NCI-H460 (cell line): ENCODE measurements at places on chromosomes 5 and 9.

- DNase-seq: no peak
Measured at GRCh38 chr5:74266836-74267235, 373.7 kb downstream of the ENC1 start.

DNA sequence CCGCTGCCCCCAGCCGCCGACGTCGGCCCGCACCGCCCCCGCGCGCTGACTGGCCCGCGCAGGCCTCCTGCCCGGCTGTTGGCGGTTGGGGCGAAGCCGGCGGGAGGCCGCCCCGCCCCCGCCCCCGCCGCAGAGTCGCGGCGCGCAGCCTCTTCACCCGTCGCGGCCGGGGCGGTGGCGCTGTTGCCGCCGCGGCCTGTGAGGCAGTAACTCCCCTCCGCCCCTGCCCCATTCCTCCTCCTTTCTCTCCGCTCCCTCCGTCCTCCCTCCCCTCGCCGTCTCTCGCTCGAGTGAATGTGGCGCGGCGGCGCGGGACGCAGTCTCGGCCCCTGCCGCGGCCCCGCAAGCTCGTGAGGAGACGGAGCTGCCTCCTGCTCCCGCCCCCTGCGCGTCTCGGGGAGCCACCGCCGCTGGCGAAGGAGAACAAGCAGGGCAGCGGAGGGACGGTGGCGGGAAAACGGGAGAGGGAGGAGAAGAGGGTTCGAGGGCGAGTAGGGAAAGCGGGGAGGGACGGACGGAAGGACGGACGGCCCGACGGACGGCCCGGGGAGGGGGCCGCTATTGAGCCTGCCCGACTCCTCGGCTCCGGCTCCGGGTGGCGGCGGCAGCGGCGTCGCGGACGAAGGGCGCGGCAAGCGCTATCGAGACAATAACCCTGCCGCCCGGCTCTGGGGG is 637 bp upstream of the ERBIN start:
- DNase-seq: peak; percentile 74

DNA sequence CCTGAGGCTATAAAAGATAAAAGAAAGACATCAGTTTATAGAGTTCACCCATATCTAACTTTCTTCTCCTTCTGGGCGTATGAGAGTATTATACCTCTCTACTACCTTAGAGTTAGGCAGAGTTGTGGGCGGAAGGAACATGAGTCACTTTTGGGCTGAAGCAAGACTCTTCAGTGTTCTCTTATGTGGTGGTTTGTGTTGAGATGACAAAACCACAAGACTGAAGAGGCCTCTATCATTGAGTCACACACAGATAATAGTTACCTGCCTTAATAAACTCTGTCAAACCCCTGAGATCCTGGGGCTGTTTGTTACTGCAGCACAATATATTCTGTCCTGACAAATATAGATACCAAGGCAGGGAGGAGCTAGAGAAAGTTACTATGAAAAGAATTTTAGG is 184.2 kb downstream of the EFNA5 start:
- DNase-seq: no peak

DNA sequence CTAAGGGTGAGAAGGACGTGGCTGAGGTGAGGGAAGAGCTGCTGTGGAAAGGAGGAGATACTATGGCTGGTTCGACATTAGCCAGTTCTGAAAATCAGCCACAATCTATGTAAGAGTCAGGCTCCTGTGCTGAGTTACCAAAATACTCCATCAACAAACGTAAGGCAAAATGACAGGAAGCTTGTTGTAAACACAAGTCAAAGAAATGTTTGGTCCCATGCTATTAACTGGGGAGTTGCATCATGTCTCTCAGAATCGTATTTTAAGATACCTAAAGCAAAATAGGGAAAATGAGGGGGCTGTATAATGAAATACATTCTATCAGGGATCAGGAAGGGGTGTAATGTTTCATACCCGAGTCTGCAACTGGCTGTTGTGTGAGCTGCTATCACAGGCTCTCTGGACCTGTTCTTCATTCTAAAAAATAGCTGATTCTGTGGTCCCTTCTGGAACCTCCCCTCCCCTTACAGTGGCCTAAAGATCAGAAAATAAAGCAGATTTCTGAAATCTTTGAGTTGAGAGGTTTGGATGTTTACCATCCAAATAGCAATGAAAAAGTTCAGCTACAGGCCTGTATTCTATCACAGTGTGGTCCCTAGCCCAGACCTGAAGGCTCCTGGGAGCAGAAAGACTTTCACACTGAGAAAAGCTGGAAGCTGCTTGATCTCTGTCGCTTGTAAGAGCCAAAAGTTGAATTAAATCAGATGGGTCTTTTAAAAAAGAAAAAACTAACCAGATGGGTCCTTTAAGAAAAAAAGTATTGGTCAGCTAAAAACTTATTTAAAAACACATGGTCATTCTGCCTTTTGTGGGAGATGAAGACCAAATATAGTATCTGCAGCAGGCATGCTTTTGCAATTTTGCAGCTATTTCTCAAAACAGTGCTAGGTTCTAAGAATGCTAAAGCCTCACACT is 97.8 kb upstream of the SMC5 start:
- no peak for DNase-seq

GRCh38 chr5:138927979-138928378 is 52.8 kb upstream of the LRRTM2 start:
- DNase-seq: no peak

GRCh38 chr5:92505145-92505544 is 1075.9 kb downstream of the NR2F1-AS1 start:
- DNase-seq: peak; percentile 12

- no peak for DNase-seq
Measured at GRCh38 chr5:7372399-7372798, 23.5 kb upstream of the ADCY2 start.

GRCh38 chr5:68191083-68191791 is 24.3 kb upstream of the PIK3R1 start:
- no peak for DNase-seq

- no peak for DNase-seq
Measured at GRCh38 chr5:72847439-72847838, 31.0 kb downstream of the TNPO1 start.

DNA sequence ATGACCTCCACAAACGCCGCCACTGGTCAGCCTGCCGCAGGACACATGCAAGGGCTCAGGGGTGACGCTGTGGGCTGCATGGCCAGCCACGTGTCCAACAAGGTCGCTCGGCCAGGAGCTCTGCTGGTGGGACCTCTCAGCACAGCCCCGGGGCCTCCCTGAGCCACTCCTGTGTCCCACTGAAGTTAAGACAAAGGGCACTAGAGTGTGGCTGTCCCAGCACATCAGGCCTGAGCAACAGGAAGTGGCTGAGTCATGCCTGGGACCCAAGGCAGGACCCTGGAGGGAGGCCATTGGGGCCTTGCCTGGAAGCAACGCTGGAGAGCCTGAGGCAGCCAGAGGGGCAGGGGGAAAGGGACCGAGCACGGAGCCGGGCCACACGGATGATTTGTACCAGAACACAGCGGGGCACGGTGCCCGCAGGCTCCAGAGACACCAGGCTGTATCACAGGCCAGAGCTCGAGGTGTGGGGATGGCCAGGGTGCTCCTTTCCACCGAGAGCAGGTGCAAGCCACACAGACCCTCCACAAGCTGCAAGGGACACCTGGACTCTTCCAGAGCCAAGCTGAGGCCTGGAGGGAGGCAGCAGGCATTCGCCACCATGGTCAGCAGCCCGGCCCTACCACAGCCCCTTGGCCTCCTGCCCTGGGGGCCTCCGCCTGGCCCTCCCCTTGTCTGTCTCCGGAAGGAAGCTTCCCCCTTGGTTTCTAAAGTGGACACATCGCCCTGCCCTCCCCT is 6.5 kb upstream of the TMEM210 start:
- DNase-seq: no peak

DNA sequence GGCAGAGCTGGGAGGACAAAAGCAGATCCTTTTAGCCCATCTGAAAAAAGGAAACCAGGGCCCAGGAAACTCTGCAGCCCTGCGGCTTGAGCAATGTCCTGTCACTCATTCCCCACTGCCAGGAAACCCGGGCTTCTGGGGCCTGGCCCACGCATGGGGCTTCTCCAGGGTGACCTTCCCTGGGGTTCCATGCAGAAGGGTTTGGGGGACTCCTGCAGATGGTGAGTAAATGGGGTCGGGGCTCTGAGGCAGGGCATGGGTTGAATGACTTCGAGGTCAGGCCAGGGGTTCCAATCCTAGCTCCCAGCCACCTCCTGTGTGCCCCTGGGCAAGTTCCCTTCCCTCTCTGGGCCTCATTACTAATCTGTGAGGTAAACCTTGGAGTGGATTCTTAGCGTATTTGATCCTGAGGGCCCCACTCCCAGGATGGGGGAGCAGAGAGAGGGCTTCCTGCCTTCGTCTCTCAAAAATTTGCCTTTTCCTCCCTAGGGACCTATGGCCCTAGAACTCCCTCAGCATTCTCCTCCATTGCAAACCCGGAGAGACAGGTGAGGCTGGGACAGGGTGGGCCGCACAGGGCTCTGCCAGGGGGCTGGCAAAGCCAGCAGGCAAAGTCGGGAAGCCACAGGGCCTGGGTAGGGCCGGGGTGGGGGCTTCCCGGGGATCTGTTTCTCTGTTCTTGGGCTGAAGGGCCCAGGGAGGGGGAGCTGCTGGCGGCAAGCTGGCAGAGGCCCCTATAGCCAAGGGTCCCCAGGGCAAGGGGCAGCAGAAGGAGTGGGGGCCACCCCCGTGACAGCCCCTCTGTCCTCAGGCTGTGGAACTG is 25.8 kb downstream of the ADGRD2 start:
- DNase-seq: no peak

DNA sequence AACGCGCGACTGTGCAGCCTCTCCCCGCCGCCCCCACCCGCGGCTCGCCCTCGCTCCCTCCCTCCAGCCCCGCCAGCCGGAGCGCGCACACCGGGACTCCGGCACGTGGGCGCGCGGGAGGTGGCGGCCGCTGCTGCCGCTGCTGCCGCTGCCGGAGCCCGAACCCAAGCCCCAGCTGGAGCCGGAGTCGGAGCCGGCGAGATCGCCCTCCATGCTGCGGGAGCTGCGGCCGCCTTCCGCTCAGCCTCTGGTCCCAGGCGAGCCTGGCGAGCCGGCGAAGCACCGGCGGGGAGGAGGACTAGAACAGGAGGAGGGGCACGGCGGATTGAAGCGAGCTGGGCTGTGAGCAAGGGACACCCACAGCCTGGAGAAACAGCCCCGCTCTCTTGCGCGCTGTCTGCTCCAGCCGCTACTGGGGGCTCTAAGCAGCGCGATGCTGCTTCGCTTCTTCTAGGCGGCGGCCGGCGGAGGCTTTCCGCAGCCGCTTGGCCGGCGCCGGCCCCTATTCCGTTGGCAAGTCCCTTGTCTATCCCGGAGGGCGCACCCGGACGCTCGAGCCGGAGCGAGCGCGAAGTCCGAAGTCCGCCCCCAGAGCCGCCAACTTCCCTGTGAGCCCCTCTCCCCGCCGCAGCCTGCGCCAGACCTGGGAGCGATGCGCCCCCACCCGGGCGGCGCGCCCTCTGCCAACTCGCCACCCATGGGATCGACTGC is 598.7 kb upstream of the SGCD start:
- no peak for DNase-seq

GRCh38 chr9:113898596-113898995 is 22.5 kb downstream of the ZNF618 start:
- no peak for DNase-seq

- DNase-seq: no peak
Measured at GRCh38 chr9:99075246-99075912, 29.5 kb upstream of the TGFBR1 start.

DNA sequence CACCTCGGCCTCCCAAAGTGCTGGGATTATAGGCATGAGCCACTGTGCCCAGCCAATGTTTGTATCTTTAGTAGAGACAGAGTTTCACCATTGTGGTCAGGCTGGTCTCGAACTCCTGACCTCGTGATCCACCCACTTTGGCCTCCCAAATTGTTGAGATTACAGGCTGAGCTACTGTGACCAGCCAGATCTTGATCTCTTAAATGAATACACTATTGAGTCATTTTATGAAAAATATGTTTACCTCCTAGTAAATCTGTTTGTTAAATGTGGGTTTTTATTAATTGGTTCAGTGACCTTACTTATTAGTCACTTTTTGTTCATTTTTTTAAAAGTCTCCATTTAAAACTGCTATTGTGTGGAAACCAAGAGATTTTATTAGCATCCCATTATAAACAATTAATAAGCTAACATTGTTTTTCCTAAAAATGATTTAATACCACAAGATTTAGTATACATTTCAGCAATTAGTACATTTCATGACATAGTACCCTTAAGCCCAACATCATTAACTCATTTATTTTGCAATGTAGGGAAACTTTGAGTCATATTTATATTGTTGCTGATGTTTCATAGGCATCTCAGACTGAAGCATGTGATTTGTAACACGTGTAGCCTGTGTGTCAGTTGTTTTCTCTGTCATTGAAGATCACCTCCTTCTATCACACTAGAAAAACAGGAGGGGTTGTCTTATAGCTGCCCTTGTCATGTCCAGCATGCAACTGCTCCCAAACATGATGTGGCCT is 261.2 kb downstream of the TAF11L14 start:
- no peak for DNase-seq

DNA sequence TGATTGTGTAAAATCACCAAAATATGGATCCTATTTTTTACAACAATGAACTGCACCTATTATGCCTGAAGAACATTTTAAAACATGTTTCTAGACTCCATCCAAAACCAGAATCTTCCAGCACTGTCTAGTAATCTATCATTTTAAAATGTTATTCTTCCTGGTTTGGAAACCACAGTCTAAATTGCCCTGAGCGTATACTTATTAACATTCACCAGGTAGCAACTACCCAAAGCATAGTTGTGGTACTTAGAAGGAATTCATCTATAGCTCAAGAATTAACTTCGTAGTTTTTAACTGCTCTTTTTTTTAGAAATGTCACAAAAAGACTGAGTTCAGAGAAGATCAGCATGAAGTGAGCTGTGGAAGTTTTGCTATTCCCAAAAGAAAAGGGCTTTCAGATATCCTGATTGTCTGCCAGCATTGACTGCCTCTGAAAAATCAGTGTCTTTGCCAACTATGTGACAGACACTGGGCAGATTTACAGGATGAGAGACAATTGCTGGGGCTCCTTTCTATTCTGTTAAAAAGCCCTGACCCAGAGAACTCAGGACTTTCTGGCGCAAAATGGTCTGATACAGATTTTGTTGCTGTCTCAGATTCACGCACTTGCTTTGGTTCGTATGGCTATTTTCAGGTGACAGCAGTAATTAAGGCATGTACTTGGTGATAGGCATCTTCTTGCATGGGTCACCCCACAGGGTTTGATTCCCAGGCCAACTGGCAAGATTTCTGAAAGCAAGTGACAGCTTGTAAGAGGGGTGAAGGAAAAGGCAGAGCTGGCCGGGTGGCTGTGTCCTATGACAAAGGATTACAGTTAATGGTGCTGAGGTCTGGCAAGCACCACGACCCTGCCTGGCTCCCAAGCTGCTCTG is 152.5 kb upstream of the RAI14 start:
- DNase-seq: no peak

DNA sequence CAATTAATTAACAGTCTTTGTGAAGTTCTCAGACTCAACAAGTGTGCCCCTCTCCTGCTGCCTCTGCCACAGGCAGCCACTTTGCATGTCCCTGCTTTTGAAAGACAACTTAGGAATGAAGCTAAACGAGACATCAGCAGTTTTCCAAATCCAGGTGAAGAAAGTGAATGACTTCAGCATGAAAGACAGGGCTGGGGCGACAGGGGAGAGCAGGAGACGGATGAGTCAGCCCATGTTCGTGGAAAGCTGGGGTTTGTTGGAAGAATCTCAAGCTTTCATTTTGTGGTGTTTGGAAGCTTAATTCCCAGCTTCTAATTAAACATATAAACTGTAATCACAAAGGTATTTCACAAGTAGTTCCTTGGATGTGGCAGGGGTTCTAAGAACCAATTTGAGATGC is 207.8 kb upstream of the MAP3K1 start:
- DNase-seq: no peak
